ENCODE measurements at places on chromosomes 4 and X.
A peak's percentile ranks its signal among the peaks of the same experiment; 100 is the strongest.

- no peak for DNase-seq
Observed at GRCh38 chrX:35458142-35458541, 340.0 kb upstream of the MAGEB16 start.

DNA sequence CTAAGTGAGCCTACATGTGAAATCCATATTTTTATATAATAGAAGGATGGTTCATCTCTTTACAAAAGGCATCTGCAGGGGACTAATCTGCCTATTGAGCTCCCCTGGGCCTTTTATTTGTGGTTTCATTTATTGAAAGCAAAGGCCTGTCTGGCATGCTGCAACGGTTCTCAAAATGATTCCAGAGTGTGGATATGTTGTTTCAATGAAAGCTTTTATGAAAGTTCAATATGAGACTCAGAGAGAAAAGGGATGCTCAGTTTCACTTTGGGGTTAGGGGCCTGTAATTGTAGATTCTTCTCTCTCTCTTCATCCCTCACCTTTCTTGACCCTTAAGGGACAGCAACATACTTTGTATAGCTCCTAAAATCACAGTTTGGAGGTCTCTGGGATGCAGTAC is 204.2 kb upstream of the CASK start:
- no peak for DNase-seq

DNA sequence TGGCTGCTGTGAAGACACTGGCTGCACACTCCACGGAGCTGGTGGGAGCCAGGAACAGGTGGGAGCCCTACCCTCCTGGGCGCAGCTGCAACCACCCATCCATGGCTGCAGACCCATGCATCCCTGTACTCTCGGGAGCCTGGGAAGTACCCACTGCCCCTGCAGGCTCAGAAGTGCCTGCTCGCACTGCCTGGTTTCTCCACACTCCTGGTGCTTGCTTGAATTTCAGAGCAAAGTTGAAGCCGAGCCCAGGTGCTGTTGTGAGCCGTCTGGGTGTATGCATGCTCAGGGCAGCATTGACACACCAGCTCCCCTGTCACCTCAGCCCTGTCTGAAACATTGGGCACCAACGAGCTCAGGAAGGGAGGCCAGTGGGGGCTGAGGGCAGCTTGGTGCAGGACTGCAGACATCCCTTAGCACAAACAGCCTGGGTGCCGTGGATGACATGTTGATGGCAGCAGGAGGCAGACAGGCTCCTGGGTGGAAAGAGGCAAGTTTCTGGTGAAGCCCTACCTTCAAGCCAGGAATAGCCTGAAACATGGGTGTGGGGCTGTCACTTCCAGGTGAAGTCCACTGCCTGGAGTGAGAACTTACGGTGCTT is 585.9 kb downstream of the PCDH18 start:
- DNase-seq: no peak

DNA sequence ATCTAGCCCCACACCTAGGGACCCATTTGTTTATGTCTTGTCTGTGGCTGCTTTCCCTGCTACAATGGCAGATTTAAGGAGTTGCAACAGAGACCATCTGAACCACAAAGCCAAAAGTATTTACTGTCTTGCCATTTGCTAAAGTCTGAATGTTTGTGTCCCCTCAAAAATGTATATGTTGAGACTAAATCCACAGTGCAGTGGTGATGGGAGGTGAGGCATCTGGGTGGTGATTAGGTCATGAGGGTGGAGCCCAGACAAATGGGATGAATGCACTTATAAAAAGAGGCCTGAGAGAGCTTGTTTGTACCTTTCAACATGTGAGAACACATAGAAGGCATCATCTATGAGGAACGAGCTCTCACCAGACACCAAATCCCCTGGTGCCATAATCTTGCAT is 137.3 kb downstream of the TMEM144 start:
- no peak for DNase-seq

DNA sequence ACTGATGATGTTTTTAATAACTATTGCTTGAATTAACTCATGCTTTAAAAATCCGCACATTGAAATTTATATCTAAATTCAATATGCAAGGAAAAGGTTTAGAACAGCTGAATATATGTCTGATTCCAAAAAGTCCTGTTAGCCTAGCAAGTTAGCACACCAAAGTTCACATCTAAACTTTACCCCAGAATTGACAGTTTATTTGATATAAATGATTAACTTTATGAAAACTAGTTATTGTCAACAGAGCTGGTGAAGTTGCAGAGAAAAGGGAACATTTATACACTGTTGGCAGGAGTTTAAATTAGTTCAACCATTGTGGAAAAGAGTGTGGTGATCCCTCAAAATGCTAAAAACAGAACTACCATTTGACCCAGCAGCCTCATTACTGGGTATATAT is 120.6 kb upstream of the BMP3 start:
- DNase-seq: no peak

DNA sequence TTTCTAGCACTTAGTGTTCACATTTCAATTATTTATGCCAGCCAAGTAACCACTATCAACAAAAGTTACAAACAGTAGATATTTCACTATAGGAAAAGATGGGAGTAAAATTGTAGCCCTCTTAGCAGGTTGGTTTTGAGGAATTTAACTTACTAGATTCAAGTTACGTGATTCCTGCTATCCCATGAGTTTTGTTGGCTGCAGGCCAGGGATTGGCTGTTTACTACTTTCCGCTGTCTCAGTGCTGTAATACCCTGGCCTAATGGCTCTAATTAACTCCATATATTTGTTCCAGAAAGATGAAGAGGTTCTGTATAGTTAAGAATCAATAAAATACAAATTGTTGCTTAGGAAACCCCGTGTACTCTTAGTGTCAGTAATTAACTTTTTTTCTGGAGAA is 55.5 kb upstream of the MAGED1 start:
- no peak for DNase-seq

DNA sequence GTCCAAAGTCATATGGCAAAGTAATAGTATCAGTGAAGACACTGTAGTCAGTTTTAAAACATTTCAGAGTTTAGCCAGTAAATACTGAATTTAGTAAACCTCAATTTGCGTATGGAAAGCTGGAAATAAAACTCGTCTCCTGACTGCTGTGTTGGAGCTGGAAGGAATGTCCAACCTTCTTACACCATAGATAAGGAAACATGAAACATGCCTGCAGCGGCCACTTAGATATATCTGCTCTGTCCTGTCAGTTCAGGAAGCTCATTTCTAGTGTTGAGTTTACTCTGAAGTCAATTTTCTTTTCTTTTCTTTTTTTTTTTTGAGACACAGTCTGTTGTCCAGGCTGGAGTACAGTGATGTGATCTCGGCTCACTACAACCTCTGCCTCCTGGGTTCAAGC is 21.2 kb downstream of the ARHGAP10 start:
- DNase-seq: no peak

- no peak for DNase-seq
Observed at GRCh38 chrX:20653070-20653469, 386.4 kb upstream of the RPS6KA3 start.

GRCh38 chrX:63809173-63809572 is 24.2 kb upstream of the ARHGEF9 start:
- no peak for DNase-seq

GRCh38 chr4:560731-561291 is 15.3 kb downstream of the TMEM271 start:
- no peak for DNase-seq

DNA sequence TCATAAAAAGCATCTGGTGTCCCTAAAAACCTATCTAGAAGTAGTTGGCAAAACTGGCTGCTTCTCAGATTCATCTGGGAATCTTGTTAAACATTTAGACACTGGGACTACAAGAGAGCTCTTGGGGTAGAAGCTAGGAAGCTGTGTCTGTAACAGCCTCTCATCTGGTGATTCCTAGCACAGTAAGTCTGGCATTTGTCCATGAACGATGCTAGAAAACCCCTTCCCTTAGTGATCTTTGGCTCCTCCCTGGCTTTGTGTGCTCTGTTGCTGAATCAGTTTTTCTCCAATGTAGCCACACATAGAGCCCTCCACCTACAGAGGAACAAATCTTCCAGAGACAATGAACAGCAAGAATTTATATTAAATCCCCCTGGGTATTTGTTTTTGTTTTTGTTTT is 951.7 kb upstream of the LCORL start:
- DNase-seq: no peak

GRCh38 chrX:37875675-37876074 is 28.3 kb upstream of the DYNLT3 start:
- no peak for DNase-seq

GRCh38 chr4:48654015-48654664 is 125.9 kb downstream of the FRYL start:
- no peak for DNase-seq

DNA sequence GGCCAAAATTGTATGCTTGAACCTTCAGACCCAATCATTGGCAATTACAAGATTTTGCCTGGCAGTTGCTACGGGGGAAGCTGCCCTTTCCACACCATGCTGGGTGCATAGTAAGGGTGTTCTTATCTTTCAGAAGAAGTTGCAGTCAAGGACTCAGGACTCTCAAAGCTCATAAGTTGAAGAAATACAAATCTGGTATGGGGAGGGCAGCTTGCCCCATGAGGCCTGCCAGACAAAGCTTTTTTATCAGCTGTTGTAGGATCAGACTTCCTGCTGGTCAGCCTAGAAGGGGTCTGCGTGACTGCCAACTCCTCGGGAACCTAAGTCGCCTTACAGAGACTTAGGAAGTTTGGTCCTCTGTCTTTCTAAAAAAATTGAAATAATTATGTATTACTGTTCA is 174.9 kb upstream of the TECRL start:
- DNase-seq: no peak

DNA sequence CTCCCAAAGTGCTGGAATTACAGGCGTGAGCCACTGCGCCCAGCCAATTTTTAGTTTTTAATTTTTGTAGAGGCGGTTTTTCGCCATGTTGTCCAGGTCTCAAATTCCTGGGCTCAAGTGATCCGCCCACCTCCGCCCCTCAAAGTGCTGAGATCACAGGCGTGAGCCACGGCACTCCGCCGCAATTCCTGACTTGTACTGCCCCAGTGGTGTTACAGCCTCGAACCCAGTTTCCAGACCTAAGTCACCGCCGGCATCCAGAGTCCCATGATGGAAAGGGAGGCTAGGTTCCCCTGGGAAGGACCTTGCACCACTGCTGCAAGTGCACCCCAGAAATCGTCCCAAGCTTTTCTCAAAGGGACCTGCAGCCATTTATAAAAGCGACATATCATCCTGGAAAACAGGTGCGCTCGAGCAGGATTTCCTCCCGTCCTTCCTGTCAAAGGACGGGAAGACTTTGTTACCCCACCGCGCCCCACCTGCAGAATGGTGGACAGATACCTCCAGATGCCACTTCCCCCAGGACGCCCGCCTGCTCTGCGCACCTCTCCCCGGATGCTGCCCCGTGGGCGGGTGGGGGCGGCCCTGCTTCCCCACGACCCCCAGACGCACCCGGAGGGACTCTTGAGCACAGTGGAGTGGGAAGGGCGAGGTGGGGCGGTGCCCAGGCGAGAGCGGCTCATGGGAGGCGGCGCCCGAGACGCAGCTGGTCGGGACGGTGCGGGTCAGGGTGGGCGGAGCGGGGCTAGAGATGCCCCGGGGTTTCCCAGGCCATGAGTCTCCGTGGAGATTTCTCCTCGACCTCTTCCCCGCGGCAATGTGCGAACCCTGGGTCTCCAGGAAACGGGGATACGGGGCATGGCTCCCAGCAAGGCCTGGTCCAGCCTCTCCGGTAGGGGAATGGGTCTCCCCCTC is 947 bp upstream of the RPL10 start:
- peak; percentile 64 for DNase-seq

DNA sequence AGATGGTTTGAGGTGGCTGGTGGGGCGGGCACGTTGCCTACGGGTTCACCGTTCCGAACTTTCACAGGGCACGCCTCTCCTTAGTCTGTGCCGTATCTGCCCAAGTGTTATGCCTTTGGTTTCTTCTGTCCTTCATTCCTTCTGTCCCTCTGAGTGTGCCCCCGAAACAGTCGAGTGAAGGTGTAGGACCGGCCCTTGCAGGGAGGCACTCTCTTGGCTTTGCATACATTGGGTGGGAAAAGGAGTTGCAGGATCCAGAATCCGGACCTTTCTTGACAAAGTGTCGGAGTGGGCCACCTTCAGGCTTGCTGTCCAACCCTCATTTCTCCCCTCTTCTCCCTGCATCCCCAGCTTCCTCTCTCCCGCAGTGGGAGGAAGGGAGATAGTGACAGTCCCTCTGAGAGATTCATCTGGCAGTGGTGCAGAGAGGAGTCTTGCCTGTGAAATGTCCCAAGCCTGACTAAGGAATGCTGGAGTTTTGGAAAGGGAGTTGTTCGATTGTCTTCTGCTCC is 569 bp downstream of the ARFIP1 start:
- DNase-seq: no peak

GRCh38 chrX:17736856-17737709 is at the start of gene SCML1:
SCML1 (plus strand) TSS chrX:17737493; CDS start chrX:17744187, 6,694 bp downstream.
- peak; percentile 97 for DNase-seq

GRCh38 chr4:183492791-183493222 is 12.1 kb upstream of the ING2 start:
- no peak for DNase-seq

GRCh38 chr4:163280703-163281519 is 51.5 kb downstream of the NPY1R start:
- DNase-seq: no peak

- no peak for DNase-seq
Observed at GRCh38 chrX:155071694-155072280, 479 bp downstream of the BRCC3 start.

DNA sequence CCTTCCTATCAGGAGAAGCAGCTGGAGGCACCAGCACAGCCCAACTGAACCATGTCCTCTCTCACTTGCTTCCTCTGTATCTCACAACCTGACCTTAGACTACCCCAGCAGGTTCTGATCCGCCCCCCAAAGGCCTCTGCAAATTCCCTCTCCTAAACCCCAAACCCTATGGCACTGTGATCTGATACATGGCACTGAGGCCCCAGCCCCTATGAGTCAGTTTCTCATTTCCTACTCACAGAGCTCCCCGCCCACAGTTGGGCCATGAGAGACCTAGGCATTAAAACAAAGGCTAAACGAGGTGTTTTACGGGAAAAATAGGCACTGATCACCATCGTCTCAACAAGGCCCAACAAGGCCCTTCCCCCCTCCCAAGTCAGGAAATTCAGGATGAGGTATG is 19.1 kb downstream of the SASH3 start:
- DNase-seq: no peak

- no peak for DNase-seq
Observed at GRCh38 chr4:81573840-81574239, 102.1 kb upstream of the RASGEF1B start.

DNA sequence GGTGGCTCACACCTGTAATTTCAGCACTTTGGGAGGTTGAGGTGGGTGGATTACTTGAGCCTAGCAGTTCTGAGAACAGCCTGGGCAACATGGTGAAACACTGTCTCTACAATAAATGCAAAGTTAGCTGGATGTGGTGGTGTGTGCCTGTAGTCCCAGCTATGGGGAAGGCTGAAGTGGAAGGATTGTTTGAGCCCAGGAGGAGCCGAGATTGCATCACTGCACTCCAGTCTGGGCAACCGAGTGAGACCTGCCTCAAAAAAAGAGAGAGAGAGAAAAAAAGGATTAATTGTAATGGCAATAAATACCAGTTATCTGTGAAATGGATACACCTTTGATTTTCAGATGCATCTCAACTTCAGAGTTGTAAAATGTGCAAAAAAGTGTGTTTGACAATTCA is 58.8 kb downstream of the SPRY1 start:
- no peak for DNase-seq

DNA sequence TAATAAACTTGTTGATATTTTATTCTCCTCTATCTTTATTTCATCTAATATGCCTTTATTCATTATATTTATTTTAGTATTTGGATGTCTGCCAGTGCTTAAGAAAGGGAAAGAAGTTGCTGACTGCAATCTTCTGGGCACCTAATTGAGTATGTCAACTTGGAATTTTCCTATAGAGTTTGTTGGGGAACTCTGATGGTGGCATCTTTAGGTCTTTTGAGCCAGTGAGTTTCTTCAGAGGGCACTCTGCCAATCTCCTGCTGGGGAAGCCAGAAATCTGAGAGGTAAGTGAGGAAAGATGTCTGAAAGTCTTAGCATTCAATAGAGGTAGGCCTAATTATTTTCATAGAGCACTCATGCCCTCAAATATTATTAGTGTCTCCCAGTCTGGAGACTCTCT is 475.0 kb downstream of the GABRG1 start:
- no peak for DNase-seq

Measured in NCI-H526 treated with DMSO at 0.1 percent for 48 hours (cell line).